ENCODE measurements at places on chromosomes 16 and 17.

GRCh38 chr17:12342161-12342560 lies 321.5 kb downstream of the MAP2K4 start:
- DNase-seq: no peak

- no peak for DNase-seq
Observed at GRCh38 chr16:76947749-76948148, 243.2 kb upstream of the MON1B start.

DNA sequence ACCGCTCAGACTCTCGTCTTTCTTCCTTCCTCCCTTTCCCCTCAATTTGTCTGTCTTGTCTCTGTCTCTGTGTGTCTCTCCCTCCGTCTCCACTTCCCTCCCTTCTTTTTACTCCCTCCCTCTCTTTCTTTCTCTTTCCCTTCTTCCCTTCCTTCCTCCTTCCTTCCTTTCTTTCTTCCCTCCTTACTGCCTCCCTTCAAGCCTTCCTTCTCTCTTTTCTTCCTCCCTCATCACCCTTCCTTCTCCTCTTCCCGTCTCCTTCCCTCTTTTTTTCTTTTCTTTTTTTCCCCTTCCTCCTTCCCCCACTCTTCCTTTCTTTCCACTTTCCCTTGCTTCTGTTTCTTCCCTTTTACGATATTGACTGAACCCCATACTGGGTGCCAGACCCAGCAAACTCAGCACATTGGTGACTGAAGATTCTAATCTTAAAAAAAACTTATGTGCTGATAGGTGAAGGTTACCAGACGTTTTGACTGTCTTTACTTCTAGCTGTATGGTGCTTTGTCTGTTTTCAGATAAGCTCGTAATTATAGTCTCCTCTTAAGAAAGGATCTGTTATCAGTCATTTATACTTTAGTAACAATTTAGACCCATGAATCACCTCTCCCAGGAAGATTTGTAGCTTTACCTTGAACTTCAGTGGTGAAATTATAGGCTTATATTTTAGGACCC lies 481 bp upstream of the BRD7 start:
- DNase-seq: no peak

GRCh38 chr17:78793415-78793814 lies 11.3 kb upstream of the CYTH1 start:
- no peak for DNase-seq

DNA sequence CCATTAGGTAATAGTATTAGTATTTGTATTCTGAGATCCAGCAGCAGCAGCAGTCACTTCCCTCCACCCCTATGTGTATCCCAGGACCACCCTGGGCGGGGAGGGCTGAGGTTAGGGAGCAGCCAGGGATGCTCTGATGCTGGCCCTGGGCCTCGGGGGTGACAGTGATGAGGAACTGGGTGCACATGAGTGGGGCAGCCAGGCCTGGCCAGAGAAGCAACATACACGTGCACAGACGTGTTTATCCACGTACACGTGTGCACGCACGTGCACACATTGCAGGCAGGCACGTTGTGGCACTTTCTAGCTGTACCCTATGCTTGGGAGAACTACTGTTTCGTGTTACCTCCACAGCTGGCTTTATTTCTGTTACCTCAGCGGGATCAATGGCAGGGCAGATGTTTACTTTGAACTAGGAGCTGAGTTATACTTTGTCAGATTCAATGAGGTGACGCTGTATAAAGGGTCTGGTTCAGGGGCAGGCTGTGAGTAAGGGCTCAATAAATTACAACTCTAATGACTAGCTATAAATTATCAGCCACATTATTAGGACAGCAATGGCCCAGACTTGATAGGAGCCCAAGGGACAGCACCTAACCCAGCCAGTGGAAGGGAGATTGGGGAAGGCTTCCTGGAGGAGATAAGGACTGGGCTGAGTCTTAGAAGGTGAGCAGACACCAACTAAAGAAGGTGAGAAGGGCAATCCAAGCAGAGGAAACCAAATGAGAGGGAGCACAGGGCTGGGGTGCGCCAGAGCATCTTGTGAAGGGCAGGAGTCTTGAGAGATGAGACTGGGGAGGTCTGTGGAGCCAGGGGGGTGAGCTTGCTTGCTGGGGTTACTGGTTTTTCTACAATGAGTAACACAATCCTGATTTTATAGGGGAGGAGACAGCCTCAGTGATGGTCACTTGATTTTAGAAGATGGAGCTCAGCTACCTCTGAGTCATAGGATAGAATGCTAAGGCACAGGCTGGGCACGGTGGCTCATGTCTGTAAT lies 22.4 kb upstream of the CA4 start:
- no peak for DNase-seq

DNA sequence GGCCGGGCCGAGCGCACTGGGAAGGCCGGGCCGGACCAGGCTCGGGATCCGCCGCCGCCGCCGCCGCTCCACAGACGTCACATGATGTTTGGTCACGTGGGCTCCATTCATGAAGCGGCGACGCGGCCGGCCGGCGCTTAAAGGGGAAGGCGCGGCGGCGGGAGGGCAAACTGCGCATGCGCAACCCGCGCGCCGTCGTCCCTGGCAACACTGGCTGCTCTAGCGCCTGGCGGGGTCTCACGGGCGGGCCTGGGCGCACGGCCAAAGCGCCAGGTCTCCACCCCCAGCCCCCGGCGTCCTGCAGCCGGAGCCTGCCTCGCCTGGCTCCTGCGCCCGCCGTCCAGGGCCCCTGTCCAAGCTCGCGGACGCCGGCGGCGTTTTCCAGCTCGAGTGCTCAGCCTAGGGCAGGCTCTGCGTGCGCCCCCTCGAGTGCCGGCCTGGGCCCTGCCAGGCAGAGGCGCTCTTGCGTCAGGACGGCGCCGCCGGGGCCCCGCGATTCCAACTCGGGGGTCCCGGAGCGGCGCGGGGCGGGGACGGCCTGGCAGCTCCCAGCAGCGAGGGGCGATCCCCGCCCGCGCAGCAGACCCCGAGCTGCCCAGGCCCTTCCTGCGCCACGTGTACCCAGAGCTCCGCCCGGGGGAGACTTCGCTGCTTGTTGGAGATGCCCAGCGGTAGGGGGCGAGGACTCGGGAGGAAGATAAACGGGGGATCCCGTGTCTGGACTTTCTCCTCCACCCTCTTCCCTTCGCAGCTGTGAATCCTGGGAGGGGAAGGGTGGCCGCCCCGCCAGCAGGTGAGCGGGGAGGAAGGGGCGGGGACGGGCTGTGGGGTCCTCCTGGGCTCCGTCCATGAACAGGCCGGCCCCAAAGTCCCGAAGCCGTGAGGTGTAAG lies at the start of gene MAFG:
TSS of gene MAFG (minus strand) at position 83 of the 891 bp plus-strand sequence. CDS start 4,550 bp downstream, outside the sequence.
- DNase-seq: peak; percentile 90

- DNase-seq: no peak
Observed at GRCh38 chr16:85151603-85152413, 39.5 kb upstream of the CIBAR2 start.

- no peak for DNase-seq
Observed at GRCh38 chr17:52751051-52751450, 592.5 kb upstream of the CA10 start.

GRCh38 chr17:66661411-66662256 lies 173.3 kb upstream of the CACNG5 start:
- no peak for DNase-seq

DNA sequence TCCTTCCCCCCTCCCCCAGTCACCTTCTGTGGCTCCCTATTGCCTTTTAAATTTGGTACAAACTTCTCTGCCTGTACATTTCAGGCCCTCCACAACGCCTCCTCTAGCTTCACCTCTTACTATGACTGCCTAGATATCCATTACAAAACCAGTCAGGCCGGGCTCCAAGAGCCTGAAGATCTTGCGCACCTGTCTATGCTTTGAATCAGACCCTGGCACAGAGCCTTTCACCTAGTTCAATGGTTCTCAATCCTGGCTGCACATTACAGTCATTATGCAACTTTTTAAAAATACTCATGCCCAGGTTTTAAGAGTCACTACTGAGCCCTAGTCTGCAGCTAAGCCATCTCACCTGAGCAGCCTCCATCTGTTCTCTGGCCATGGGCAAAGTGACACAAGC lies 1.6 kb upstream of the GAS7 start:
- no peak for DNase-seq

DNA sequence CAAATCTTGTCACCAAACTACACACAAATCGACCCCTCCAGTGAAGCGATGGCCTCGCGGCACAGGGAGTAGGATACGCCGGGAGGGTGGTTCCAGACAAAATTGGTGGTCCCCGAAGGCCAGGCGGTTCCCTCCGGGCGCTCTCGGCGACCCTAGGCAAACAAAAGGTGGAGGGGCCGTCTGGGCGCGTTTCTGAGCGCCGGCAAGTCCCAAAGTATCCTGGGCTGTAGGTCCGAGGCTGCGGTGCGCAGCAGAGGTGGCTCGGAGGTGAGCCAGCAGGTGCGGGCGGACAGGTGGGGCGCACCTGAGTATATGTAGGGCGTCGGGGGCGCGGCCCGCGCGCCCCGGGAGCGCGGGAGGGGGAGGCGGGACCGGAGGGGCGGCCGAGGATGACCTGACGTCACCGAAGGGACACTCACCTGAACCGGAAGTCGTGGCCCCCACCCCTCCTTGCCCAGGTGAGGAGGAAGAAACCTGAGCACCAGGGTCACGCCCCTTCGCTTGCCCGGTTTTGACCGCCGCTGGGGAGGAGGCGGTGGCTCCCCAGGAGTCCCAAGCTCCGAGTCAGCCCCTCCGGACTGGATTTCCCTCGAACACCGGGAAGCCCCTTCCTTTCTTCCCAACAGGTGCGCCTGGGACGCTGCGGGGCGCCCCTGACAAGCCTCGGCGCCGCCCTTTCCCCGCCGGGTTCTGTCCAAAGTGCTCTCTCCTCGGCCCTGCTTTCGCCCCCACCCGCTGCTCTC lies at the start of gene CLDN7:
TSS of gene CLDN7 (minus strand) at position 287 of the 743 bp plus-strand sequence. CDS start 435 bp downstream, outside the sequence.
- DNase-seq: no peak

DNA sequence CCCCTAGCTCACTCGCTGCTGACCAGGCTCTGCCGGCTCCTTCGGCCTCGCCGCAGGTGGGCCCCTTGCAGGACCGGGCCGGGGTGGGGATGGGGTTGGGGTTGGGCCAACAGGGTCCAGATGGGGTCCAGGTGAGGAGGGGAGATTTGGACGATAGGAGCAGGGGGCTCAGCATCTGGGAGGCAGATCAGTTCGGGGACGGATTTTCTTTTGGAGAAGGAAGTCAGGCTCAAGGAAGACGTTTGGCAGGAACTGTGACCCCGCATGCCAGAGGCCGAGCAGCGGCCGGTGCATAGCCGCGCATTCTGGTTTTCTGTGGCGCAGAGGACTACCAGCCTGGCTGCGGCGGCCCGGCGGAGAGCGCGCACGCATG lies 845 bp upstream of the ALDOA start:
- no peak for DNase-seq

- DNase-seq: no peak
Observed at GRCh38 chr17:16442141-16442540, 26.8 kb downstream of the TRPV2 start.

- DNase-seq: no peak
Observed at GRCh38 chr17:52885882-52886281, 727.4 kb upstream of the CA10 start.

DNA sequence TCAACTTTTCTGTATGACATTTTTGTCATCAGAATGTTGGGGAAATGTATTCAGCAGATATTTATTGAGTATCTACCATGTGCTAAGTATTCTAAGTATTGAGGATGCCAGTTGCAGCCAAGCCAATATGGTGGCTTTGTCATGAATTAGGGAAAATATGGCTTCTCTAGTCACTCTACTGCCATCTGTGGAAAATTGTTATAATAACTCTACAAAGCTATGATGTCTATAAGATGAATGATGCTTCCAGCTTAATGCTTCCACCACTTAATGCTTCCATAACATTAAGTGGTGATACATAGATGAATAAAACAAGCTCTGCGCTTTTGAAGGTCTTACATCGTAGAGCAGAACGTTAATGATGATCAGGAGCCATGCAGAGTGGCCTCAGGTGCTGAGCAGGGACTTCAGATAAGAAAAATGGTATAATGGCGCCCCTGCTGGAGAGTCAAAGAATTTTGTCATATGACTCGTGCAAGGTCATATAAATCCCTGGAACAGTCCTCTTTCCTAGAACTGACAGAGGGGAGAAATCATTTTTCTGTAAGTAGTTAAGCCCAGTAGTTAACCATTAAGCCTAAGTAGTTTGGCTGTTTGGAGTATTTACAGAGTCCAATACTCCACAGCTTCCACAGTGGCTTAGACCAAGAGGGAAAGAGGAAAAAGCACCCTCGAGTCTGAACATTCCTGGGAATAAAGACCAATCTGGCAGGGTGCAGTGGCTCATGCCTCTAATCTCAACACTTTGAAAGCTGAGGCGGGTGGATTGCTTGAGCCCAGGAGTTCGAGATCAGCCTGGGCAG lies 2.7 kb upstream of the TMIGD1 start:
- peak; percentile 46 for DNase-seq

- DNase-seq: no peak
Observed at GRCh38 chr17:42920106-42920900, 19.7 kb downstream of the G6PC1 start.

- peak; percentile 70 for DNase-seq
Observed at GRCh38 chr17:44221084-44221861, 1.8 kb upstream of the UBTF start.

GRCh38 chr17:38676706-38677504 lies 2.1 kb upstream of the EPOP start:
- DNase-seq: peak; percentile 86

DNA sequence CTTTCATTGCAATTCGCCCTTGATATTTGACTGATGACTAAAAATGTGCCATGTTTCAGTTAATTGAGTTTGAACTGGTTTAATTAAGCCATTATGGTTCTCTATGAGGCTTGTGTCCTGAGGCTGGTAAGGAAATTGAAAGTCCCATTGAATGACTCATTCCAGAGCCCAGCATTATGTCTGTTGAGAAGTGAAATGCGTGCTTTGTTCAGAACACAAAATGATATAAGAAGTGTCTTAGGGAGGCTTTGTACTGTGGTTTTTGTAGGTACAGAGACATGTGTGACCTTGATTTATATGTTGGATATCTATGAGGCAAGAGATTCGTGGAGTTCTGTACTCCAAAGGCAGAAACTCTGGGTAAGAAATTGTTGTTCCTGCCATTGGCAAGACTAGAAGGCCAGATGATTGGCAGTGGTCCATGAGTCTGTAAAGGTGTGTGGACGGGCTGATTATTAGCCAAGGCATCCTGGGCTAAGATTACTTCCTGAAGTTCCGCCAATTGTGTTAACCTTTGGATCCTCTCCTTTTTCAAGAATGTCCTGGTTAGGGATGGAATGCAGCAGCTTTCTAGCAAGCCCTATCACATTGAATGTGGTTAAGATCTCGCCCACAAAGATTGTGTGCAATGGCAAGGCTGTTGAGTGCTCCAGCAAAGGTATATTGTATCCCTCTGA lies 103.7 kb downstream of the NPIPB5 start:
- no peak for DNase-seq

- DNase-seq: no peak
Observed at GRCh38 chr16:75169899-75170405, 21.6 kb downstream of the ZFP1 start.
